Left renal pelvis (tissue), 4 donors: ENCODE measurements at places on chromosomes 16 and 17. TPM values are rescaled to one million over a fixed set of nuclear protein-coding genes. Genes with fewer than 3 reads are reported as not detected.

The PITPNM3 gene
- 9.2 TPM for polyA plus RNA-seq

The GPRC5B gene
- polyA plus RNA-seq: 134 TPM

The WSCD1 gene
- 5.2 TPM for polyA plus RNA-seq

- DNase-seq: no peak
These were observed 473.9 kb downstream of the PMP22 start for GRCh38 chr17:14791221-14791620.

The KIF18B gene
- polyA plus RNA-seq: 13.0 TPM

- DNase-seq: no peak
These were observed 12.8 kb upstream of the TNS4 start for GRCh38 chr17:40514013-40514875.

DNA sequence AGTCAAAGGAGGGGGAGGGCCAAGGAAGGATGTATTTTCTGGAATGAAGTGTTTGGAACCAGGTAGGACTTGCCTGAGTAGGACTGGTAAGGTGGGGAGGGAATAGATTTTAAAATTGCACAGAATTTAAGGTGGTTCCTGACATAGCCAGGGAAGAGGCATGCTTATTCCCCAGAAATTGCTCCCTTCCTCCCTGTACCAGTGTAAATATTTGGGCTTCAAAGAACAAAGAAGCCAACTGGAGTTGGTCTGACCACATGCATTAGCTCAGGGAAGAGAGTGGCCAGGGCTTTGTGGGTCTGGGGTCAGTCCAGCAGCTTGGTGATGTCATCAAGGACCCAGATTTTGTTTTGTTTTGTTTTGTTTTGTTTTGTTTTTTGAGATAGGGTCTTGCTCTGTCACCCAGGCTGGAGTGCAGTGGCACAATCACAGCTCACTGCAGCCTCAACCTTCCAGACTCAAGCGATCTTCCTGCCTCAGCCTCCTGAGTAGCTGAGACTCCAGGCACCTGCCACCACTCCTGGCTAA, 9.3 kb upstream of the MRTFB start:
- no peak for DNase-seq

- DNase-seq: no peak
These were observed 29.7 kb downstream of the DUSP14 start for GRCh38 chr17:37519251-37519985.

- DNase-seq: no peak
These were observed at the start of gene TRIM47 for GRCh38 chr17:75878174-75878998. Gene TRIM47, minus strand, starts transcription at chr17:75878581. Its CDS starts 33 bp downstream, at chr17:75878548.

GRCh38 chr17:15348021-15348420, 6.6 kb upstream of the TEKT3 start:
- no peak for DNase-seq

- DNase-seq: no peak
These were observed 18.4 kb upstream of the EXOC7 start for GRCh38 chr17:76121932-76122430.

DNA sequence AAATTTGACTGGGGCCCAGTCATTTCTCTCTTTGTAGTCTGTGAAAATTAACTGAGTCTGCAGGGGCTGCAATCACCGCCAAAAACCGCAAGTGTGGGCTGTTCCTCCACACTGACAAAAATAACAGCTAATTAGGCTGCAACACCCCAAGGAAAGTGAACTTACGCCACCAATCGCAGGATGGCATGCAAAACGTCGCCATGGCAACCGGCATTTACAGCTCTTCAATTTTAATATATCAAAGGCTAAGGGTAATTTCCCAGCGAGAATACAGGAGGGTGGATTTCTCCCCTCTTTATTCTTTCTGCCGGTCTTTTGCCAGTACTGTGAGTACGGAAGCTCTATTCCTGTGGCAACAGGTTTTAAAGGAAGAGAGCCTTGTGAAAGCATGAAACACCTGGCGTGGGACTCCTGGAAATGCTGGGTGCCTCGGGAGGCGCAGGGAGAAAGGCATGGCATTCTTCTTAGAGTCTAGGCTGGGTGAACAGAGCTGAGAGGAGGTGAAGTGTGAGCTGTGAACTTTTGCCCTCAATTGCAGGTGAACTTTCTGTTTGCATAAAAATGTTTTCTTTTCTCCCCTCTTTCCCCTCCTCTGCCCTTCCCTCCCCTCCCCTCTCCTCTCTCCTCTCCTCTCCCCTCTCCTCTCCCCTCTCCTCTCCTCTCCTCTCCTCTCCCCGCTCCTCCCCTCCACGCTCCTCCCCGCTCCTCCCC, 399.7 kb downstream of the XYLT1 start:
- DNase-seq: peak; percentile 18

The TMEM100 gene
- 73.0 TPM for polyA plus RNA-seq

- peak; percentile 45 for DNase-seq
These were observed 28.8 kb upstream of the GINS2 start for GRCh38 chr16:85717393-85718152.

DNA sequence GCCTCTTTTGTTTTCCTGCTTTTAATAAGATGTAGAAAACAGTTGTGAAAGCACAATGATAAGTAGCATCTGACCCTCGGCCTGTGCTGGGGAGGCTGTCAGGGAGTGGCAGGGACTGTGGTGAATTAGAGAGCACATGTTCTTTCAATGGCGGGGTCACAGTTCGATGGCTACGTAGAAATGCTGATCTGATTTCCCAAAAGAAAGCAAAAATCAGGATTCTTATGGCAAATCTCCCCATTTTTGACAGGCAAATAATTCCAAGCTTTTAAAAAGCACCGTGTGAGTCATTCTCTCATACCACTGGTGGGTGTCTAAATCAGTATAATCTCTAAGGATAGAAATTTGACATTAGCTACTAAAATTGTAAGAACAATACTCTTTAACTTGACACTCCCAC, 4.2 kb upstream of the MAPK7 start:
- no peak for DNase-seq

GRCh38 chr17:83193336-83194185, 114.2 kb downstream of the METRNL start:
- DNase-seq: no peak

GRCh38 chr17:56291226-56291805, 138.0 kb downstream of the ANKFN1 start:
- no peak for DNase-seq

The PABPN1L gene
- polyA plus RNA-seq: not detected

DNA sequence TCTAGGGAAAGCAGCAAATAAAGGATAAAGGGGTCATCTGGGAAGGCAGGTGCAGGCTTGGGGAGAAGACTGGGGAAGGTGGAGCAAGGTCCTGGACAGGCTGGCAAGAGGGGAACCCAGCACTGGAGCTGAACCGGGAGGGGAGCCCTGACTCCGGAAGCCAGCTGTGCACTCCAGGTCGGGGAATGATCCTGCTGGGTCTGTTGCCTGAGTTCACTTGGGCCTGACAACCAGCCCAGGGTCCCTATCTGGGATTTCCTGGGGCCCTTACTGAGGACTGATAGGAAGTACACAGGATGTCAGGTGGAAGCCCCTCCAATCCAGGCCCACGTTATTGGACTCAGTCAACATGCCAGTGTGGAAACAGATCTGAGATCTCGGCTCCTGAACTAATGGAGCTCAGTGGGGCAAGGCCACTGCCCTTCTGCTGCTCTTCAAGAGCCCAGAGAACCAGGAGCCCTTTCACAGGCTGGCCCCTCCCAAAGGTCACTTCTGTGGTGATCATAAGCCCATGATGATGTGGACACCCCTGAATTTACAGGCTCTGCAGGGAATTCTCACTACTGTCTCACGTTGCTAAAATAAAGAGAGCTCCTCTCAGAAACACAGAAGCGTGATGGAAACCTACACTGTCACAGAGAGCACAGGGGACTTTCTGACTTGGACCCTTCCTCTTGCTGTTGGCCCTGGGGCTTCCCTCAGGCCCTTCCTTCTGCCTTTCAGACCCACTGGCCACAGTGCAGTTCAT, 19.9 kb upstream of the PITPNM3 start:
- DNase-seq: no peak

DNA sequence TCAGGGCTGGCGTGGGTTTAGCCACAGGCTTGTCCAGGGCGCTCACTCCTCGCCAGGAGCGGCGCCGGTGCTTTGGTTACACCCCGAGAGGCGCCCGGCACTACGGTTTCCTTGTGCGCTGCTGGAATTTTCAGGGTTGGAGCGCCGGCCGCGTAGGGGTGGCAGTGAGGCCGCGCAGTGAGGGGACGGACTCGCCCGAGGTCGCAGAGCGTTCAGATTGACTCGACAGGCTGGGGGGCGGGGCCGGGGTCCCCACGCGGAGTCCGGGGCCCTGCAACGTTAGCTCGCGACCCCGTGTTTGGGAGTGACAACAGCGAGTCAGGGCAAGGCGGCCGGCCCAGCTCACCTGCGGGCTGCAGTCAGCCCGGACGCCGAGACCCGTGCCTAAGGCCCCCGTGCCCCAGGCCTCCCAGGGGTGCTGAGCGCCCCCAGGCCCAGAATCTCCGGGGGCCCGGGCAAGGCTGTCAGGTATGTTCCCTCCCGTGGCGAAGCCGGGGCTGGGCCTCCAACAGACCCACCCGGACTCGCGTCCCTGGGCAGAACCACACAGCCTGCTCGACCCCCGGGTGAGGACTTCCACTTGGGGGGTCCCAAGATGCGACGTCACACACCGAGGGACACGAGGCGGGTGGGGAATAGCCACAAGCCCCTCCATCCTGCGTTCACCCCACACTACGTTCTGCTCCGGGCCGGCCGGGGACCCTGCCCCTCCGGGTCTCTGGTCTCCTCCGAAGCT, 1.3 kb upstream of the ACTG1 start:
- DNase-seq: no peak

DNA sequence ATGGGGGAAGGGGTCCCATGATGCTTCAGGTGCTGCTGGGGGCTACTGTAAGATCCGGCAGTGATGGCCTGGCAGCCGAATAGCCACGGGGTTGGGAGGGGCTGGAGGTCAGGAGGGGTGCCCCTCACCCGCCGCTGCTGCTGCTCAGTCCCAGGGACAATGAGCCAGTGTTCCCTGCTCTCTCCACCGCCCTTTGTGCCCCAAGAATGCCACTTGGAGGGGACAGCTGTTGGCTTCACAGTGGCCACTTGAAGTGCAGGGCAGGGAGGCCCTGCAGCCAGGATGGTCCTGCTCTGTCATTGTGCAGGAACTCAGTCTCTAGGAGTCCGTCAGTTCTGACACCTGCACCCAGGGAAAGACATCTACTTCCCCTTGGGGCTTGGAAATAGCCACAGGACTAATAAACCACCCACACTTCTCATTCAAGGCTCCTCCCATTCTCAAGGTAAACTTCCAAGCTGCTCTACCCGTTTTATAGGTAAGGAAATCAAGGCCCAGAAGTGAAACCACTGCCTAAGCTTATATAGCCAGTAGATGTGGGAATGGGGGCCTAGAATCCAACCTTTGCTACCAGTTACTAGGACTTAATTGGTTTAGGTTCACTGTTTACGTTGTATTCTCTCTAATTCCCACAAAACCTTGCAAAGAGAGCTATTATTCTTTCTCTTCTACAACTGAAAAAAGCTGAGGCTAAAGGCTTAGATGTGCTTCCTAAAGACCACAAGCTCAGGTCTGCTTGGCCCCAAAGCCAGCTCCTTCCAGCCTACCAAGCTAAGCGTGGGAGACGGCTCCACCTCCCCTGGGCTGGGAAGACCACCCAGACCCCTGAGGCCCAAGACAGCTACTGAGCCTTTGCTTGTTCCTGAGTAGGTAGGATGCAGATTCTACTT, 6.2 kb upstream of the CPSF4L start:
- no peak for DNase-seq

The SOCS1 gene
- 5.7 TPM for polyA plus RNA-seq

- no peak for DNase-seq
These were observed 9.7 kb downstream of the ABCC12 start for GRCh38 chr16:48146131-48146530.

- DNase-seq: no peak
These were observed 285.8 kb upstream of the DYNLRB2 start for GRCh38 chr16:80254970-80255369.

GRCh38 chr16:60199150-60199549, 1465.0 kb upstream of the GOT2 start:
- no peak for DNase-seq

The CBX2 gene
- polyA plus RNA-seq: 23.0 TPM

- DNase-seq: no peak
These were observed 32.5 kb downstream of the WIPF2 start for GRCh38 chr17:40251576-40251975.

- DNase-seq: no peak
These were observed 10.3 kb downstream of the CASKIN1 start for GRCh38 chr16:2186064-2186463.

- no peak for DNase-seq
These were observed 3.6 kb downstream of the ACADVL start for GRCh38 chr17:7223375-7223774.

The NOD2 gene
- polyA plus RNA-seq: 0.54 TPM

DNA sequence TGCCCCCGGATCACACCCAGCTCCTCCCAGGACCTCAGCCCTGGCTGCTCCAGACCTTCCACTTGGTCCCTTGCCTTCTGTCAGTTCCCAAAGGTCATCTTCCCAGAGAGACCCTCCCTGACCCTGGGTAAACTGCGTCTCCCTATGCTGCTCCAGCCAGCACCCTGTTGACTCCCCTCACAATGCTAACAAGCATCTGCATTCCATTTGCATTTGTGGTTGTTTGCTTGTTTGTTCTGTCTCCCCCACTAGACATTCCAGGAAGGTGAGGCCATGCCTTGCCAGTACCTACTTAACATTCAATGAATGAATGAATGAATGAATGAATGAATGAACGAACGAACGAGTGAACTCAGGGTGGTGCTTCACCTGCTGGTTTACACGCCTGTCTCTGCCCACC, 171.2 kb downstream of the WSCD1 start:
- DNase-seq: no peak

DNA sequence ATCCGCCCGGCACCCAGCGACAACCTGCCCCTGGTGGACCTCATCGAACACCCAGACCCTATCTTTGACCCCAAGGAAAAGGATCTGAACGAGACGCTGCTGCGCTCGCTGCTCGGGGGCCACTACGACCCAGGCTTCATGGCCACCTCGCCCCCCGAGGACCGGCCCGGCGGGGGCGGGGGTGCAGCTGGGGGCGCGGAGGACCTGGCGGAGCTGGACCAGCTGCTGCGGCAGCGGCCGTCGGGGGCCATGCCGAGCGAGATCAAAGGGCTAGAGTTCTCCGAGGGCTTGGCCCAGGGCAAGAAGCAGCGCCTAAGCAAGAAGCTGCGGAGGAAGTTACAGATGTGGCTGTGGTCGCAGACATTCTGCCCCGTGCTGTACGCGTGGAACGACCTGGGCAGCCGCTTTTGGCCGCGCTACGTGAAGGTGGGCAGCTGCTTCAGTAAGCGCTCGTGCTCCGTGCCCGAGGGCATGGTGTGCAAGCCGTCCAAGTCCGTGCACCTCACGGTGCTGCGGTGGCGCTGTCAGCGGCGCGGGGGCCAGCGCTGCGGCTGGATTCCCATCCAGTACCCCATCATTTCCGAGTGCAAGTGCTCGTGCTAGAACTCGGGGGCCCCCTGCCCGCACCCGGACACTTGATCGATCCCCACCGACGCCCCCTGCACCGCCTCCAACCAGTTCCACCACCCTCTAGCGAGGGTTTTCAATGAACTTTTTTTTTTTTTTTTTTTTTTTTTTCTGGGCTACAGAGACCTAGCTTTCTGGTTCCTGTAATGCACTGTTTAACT, 1.0 kb downstream of the NOG start:
- no peak for DNase-seq

GRCh38 chr16:10946308-10946707, 1.9 kb downstream of the CLEC16A start:
- no peak for DNase-seq
